ENCODE measurements at places on chromosomes 12 and 14.

GRCh38 chr14:73787486-73788316, 63.9 kb upstream of the PTGR2 start:
- DNase-seq: no peak

GRCh38 chr14:49770212-49770817, 2.4 kb downstream of the KLHDC2 start:
- DNase-seq: no peak

DNA sequence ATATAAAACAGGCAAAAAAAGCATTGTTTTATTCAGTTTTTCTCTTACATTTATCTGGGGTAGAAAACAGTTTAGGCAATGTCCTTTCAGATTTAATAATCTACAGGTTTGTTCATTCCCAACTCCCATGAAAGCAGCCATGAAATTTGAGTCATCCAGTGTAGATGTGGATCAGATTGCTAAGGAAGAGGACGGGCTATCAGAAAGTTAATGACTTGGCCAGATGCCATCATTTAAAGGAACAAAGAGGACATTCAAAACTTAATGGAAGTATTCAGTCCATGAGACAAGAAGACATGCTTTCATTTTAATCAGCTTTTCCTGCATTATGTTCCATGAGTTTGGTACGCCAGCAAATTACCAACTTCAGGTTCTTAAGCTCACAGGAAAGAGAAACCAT, 31.1 kb upstream of the POC1B start:
- no peak for DNase-seq

- no peak for DNase-seq
Observed at GRCh38 chr12:132611620-132612019, 1.2 kb upstream of the LRCOL1 start.

DNA sequence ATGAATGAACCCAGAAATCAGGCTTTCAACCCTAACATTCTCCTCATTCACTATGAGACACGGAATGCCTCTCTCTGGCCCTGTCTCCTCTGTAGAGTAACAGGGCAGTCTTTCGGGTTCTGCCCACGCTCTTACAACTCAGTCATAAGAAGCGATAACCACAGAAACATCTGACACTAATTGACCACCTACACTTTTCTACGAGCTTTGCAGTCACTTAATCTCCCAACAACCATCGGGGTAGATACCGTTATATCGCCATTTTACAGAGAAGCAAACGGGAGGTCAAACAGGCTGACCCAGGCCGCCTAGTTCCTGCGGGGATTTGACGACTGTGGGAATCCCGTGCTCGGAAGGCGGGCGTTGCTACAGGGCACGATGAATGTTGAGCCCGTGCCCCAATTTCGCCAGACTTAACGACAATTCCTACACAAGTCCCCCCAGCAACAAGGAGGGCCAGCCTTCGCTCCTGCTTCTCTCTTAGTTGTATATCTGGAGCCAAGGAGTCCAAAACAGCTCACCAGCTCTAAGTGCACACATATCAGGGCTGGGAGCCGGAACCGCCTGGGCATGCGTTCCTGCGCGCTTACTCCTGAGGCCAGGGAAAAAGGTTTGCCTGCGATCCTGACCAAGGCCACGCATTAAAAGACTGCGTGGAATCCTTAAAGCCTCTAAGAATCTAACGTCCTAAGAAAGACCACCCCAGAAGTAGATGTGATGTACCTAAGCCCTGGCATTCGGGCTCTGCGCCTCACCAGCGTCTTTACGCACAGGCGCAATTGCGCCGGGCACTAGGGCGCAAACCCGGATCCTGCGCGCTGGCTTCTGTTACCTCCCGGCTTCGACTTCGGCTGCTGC, 38.7 kb upstream of the TBX5 start:
- DNase-seq: no peak

- DNase-seq: no peak
Observed at GRCh38 chr12:124191966-124192365, 102.9 kb upstream of the RFLNA start.

DNA sequence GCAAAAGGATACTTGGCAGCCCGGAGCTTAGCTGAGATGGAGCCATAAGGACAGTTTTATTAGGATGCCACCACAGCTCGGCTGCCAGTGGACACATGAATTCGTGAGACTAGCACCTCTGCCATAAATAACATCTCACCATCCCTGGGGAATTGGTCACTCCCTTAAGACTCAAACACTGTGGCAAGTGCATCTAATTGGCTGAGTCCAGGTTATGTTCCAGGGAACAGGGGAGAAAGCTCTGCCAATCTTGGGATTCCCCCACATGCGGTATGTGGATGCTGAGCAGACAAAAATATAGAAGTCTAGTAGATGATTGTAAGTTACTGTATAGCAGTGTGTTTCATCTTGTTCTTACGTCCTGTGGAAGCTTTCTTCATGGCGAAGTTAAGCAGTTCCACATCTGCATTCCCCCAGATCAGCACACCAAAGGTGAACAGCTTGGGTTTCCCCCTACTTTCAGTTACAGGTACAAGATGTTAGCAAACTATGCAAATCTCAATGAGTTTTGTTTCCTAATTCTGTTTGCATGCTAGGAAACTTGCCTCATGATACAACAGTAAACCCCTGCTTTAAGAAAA, 131.1 kb downstream of the ETV6 start:
- peak; percentile 39 for DNase-seq
